Neural progenitor cell (in vitro differentiated cells): ENCODE measurements at places on chromosomes 2 and 18.

DNA sequence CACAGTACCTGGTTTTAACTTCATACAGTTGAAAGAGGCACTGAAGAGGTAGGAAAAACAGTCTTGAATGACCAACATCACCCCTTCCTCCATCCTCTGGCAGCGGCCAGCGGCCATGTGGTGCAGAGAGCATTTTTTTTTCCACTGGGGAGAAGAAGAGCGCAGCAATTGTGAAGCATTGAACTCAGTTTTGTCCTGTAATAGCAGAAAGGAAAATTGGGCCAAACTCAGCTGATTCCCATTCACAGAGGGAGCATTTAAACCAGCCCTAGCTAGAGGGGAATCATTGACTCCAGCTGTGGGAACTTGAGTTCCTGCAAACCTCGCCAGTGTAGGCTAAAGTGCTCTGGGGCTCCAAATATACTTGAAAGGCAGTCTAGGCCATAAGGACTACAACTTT lies 316.6 kb upstream of the CHST9 start:
- no peak for DNase-seq

DNA sequence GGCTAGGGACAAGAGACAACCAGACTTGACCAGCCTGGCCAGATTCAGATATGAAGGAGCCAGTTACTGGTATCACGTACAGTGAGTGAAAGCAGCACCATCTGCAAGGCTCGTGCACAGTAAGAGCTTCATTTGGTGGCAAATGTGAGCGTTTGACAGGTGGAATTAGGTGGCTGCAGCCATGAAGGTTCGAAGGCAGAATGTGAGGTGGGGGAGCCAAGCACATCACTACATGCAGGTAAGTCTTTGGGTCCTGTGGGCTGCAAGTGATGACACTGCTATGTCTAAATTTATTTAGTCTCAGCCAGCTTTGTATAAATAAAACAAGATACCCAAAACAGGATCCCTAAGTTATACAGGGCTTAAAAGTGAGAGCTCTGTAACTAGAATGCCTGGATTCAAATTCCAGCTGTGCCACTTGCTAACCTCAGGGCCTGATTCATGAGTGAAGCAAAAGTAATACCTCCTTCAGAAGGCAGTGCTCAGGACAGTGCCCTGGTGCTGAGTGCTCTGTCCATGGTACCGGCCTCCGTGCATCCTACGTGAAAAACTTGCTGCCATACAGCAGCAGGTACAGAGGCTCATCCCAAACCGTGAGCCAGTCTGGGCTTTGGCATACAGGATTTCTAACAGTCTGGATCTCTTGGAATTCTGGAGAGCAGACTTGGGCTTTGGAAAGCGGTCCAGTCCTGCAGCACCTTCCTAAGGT lies 18.6 kb downstream of the DDX18 start:
- peak; percentile 63 for DNase-seq

- no peak for DNase-seq
These were observed 22.2 kb downstream of the NFE2L2 start for GRCh38 chr2:177242121-177242987.

DNA sequence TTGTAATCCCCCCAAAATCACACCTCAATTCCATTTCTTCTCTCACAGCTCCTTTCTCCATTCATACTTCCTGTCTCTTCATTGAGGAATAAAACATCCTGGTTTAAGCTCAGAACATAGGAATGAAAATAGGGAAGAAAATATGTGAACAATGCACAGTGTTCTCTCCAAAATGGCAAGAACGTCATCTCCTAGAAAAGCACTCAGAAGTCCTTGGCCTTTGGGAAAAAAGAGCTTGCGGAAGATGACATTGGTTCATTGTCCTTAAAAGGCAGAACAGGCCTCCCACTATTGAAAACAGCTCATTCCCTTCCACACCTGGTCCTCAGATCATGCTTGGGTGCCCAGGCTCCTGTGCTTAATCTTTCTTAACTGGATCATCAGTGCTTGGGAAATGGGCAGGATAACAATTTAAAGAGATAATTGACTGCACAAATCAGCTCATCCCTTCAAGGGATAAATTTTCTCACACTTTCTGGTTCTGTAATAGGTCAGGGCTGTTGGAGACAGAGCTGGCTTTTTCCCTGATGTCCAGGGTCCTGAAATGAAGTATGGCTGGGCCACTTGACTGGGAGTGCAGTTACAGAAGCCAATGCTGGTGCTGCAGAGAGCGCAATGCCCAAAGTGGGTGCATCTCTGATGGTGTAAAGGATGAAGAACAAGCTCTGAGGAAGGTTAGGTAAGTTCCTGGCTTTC lies 69.2 kb downstream of the MARCHF4 start:
- no peak for DNase-seq

GRCh38 chr18:42038936-42039335 lies 83.9 kb downstream of the PIK3C3 start:
- DNase-seq = no peak

- no peak for DNase-seq
These were observed 20.2 kb downstream of the CLK1 start for GRCh38 chr2:200843993-200844948.

DNA sequence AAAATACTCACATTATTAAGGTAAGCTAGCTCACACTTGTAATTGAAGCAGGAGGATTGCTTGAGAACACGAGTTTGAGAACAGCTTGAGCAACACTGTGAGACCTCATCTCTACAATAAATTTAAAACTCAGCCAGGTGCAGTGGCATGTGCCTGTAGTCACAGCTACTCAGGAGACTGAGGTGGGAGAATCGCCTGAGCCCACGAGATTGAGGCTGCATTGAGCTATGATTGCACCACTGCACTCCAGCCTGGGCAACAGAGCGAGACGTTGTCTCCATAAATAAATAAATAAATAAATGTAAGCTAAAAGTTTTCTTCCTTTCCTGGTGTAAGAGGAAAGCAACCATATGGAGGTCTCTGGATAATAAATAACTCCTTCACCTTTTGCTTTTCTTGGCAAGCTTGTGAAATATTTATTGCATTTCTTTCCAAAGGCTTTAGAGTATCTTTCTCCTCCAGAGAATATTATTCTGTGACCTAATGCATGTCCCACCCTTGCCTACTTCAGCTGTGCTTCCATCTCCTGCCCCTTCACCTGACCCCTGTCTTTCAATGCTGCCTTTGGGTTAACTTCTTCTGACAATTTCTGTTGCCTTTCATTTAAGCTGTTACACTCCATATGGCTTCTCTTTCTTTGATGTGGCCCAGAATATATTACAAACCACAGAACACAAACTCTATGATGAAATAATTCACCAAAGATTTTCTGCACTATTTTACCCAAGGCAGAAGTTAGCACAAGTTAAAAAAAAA lies 280.7 kb upstream of the RND3 start:
- no peak for DNase-seq

DNA sequence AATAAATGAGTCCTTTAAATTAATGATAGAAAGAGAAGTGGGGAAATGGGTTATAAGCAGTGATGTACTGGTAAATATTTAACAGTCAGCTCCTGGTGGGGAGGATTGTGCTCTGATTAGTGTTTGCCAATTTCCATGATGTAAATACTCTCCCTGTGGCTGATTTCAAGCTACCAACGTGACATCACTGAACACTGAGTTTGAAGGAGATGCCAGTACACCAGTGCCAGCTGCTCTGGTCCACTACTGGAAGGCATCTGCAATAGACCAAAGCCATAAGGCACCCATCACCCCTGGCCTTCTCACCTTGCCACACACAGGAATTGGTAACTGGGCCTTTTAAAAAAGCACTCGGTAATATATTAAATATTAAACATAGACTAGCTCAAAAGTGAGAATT lies 77.7 kb downstream of the TGOLN2 start:
- no peak for DNase-seq

GRCh38 chr2:177876950-177877349 lies 195.6 kb downstream of the PDE11A start:
- DNase-seq = no peak

DNA sequence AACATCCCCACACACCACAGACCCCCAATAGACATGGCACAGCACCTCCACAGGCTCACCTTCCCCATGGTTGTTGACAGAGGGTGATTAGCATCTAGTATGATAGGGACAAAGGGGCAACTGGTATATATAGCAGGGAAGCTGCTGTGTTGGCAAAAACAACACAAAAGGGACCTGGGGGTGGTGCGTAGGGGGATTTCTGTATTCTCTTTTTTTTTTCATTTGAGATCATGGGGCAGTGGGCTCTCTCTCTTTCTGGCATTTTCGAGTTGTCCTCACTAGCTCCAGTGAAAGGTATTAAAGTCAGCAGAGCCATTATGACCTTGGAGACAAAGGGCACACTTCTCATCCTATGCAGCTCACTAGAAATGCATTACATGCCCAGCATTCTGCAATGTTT lies at the start of gene CRYGA:
Gene CRYGA, minus strand, starts transcription at position 101 of the 400 bp plus-strand sequence. Its CDS starts 33 bp downstream, at position 68.
- no peak for DNase-seq

- no peak for DNase-seq
These were observed 1678.6 kb upstream of the CELF4 start for GRCh38 chr18:39244242-39244641.

GRCh38 chr2:43368483-43369385 lies 142.3 kb upstream of the ZFP36L2 start:
- no peak for DNase-seq

DNA sequence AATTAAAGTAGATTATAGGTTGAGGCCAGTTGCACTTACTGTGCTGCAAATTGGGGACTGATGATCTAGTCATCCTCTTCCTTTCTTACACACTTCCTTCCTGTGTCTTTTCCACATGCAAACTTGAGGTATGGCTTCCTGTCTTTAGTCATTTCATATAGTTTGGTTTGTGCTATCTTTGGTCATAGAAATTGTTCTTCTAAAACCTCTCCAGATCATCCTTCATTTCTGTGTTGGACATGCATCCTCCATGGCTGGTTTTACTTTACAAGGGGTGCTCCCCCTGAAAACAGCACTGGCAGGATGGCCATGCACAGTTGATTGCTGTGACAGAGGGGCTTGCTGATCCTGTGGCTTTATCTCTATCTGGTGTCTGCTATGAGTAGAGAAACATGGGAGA lies 36.5 kb downstream of the MGAT5 start:
- no peak for DNase-seq

- DNase-seq = no peak
These were observed 50.4 kb downstream of the TTN start for GRCh38 chr2:178756843-178757242.

- DNase-seq = no peak
These were observed 15.0 kb upstream of the CPS1 start for GRCh38 chr2:210541290-210541902.

DNA sequence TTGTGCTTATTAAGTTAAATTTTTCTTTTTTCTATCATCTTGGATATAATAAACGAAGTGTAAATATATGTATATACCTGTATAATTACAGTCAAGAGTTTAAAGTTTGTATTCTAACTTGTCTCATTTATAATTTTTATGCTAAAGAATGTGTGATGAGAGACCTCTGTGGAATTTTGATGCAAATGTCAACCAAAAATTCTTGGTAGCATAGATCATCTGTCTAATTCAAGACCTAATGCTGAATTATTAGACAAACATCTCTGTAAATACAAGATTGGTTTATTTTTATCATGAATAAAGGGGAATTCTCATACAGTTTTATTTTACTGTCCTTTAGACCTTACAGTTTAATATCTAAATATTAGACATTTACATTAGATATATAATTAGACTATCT lies 149.2 kb upstream of the VWC2L start:
- no peak for DNase-seq

- no peak for DNase-seq
These were observed 12.1 kb upstream of the HES6 start for GRCh38 chr2:238251986-238252385.

DNA sequence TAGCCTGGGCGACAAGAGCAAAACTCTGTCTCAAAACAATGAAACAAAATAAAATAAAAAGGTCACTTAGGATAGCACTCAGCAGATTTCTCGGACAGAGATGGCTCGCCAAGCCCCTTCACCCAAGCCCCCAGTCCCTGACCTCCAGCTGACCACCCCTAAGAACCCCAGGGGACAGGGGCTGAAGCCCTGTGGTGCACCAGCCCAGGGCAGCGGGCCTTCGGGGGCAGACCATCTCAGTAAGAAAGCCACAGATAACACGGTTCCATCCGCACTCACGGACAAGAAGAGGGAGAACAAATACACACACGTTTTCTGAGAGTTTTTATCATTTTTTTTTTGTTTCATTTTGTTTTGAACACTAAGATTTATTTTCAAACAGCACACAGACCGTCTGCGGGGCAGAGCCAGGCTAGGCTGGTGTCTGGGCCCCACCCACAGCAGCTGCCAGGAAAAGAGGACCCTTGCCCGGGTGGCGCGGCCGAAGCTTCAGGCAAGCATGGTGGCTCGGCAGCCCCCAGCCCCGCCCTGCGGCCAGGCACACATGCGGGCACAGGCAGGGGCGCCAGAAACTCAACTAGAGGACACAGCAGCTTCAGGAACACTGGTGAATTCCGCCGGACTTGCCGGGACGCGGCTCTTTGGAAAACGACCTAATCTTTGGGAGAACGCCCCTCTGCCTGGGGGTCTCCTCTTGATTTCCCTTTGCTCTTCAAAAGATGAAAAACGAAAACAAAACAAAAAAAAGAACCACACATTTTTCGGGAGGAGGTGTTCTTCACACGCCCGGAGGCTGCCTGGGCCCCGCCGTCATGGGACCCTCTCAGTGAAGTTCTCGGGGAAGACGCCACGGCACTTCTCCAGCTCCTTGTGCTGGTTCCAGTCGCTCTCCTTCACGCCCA lies 59.0 kb downstream of the BIN1 start:
- no peak for DNase-seq

DNA sequence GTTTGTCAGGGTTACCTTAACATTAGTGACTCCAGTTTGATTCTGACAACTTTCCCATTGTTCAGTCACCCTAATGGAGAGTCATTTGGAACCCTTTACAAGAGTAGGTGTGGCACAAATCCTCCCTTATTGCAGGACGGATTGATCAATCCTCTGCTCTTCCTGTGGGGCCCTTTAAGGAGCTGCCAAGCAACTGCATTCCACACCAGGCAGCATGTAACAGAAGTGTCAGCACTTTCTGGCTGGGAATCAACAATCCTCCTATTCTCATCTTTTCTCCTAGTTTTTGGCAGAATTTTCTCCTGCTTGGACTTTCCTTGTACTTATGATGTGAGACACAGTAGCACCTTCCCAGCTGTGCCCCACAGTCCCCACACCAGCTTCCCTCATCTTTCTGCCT lies 177.8 kb downstream of the ST6GAL2 start:
- no peak for DNase-seq

GRCh38 chr2:7976206-7976605 lies 705.6 kb upstream of the ID2 start:
- DNase-seq = no peak

- no peak for DNase-seq
These were observed 12.3 kb downstream of the TMEM237 start for GRCh38 chr2:201631041-201631440.

DNA sequence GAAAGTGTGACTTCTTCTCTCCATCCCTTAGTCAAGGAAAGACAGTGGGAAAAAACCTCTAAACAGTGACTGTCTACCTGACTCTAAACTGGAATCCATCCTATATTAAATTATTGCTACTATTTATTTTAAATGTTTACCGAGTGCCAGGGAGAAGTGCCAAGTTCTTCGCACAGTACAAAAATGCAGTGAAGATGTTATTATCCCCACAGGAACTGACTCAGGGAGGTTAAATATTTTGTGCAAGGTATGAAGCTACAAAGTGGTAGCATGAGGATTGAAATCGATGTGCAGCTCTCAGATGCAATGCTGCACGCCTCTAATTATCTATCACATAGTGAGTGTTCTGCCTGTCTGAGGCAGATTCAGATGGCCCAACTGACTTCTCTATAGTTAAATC lies 91.1 kb downstream of the MEP1B start:
- DNase-seq = no peak
